Body of pancreas (tissue), 4 donors: ENCODE measurements at places on chromosomes 2 and 18. TPM values are rescaled to one million over a fixed set of nuclear protein-coding genes. Genes with fewer than 3 reads are reported as not detected.

Gene PSTPIP2
- total RNA-seq, result 1.6 TPM

Gene IL36A
- total RNA-seq, result not detected

Gene LIPG
- 0.52 TPM for total RNA-seq

GRCh38 chr2:159157361-159158209 lies 128.9 kb downstream of the WDSUB1 start:
- H3K4me3 ChIP-seq, result no peak overlapping the region
- H3K27ac ChIP-seq, result peak overlapping the region; percentile 60
- peaks cover 49% of the 10 kb centered on the region for H3K4me1 ChIP-seq

GRCh38 chr18:55473058-55473457 lies 114.9 kb downstream of the TCF4 start:
- no peak overlapping the region for H3K27ac ChIP-seq
- DNase-seq, result no peak
- no peaks in the 10 kb centered on the region for H3K27me3 ChIP-seq
- no peaks in the 10 kb centered on the region for H3K36me3 ChIP-seq
- H3K4me3 ChIP-seq, result no peak overlapping the region

GRCh38 chr18:74381621-74382295 lies 66.1 kb downstream of the C18orf63 start:
- H3K4me3 ChIP-seq, result no peak overlapping the region
- no peaks in the 10 kb centered on the region for H3K27me3 ChIP-seq
- no peaks in the 10 kb centered on the region for H3K36me3 ChIP-seq
- no peaks in the 10 kb centered on the region for H3K4me1 ChIP-seq
- H3K27ac ChIP-seq, result no peak overlapping the region
- no peak for DNase-seq

GRCh38 chr2:202036601-202037037 lies 3.0 kb downstream of the FZD7 start:
- H3K4me3 ChIP-seq, result no peak overlapping the region
- H3K27ac ChIP-seq, result no peak overlapping the region
- H3K4me1 ChIP-seq, result peaks cover 22% of the 10 kb centered on the region
- no peaks in the 10 kb centered on the region for H3K36me3 ChIP-seq

DNA sequence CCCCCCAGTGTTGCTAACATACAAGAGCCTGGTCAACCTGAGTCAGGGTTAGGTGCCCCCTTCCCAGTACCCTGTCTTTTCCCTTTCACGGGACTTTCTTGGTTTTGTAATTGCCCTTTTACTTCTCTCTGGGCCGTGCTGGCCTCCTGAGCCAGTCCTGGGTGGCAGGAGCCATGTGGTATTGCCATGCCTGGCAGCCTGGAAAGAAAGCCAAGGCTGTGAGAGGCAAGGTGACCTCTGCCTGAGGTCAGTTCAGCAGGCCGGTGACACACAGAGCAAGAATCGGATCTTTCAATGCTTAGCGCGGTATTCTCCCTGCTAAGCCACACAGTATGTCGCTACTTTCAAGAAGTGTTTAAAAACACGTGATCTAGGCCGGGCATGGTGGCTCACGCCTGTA lies 52.3 kb downstream of the C18orf63 start:
- peaks cover 3% of the 10 kb centered on the region for H3K4me1 ChIP-seq
- no peaks in the 10 kb centered on the region for H3K36me3 ChIP-seq
- no peak overlapping the region for H3K27ac ChIP-seq
- H3K4me3 ChIP-seq, result no peak overlapping the region
- no peaks in the 10 kb centered on the region for H3K27me3 ChIP-seq

DNA sequence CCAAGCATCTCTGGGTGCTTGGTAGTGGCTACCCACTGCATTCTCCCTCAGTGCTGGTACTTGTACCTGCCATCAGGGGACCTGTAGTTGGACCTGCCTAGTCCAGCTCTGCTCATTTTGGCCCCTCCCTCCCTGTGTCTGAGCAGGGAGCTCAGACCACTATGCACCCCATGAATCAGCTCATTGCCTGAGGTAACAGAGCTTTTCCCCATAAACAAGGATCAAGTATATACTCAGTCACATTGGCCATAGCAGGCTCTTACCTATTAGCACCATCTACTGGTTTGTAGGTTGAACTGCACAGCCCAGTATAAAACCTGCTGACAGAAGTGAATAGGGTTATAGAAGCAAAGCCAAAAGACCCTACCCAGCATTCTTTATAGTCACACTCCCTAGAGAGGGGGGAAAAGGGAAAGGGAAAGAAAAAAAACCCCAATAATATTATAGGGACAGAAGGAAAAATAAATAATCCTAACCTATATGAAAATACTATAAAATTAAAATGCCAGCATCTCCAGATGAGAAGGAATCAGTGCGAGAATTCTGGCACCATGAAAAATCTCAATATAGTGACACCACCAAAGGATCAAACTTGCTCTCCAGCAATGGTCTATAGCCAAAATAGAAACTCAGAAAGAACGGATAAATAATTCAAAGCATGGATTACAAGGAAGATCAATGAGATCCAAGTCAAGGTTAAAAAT lies 6.9 kb upstream of the FLACC1 start:
- H3K36me3 ChIP-seq, result no peaks in the 10 kb centered on the region
- H3K27ac ChIP-seq, result no peak overlapping the region
- no peak overlapping the region for H3K4me3 ChIP-seq
- no peak for DNase-seq

DNA sequence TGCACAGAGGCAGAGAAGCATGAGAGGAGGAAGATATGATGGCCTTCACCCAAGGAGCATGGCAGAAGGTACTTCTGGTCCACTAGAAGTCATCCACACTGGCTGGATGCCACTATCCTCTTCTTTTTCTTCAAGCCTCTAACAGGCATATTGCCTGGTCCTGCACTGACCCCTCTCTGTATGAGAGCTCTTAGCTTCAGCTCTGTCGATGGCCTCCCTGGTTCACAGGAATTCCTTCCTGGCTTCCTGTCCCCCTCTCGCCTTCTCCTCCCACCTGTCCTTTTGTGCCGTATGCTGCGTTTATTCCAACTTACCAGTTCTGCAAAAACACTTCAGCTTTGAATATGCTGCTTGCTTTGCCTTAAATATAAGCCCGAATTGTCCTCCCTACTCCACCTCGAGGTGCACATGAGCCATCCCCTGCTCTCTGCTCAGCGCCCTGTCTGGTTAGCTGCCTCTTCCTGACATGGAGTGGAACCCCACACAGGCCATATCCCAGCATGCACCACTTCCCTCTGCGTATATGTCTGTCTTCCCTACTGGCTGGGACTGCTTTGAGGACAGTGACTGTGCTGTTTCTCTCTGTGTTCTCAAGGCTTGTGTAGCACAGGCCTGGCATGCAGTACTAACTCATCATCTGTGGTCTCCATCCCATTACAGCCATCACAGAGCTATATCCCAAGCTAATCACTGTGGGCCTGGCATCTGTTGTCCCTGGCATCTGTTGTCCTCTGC lies 474.9 kb downstream of the EIPR1 start:
- no peak for DNase-seq
- no peaks in the 10 kb centered on the region for H3K4me1 ChIP-seq
- H3K36me3 ChIP-seq, result no peaks in the 10 kb centered on the region

- no peak for DNase-seq
- H3K4me3 ChIP-seq, result no peak overlapping the region
- H3K36me3 ChIP-seq, result no peaks in the 10 kb centered on the region
- no peaks in the 10 kb centered on the region for H3K27me3 ChIP-seq
These were observed 32.5 kb downstream of the TET3 start for GRCh38 chr2:74017223-74017622.

GRCh38 chr18:10169064-10169562 lies 255.3 kb downstream of the VAPA start:
- H3K4me1 ChIP-seq, result peaks cover 6% of the 10 kb centered on the region
- no peak overlapping the region for H3K27ac ChIP-seq
- H3K4me3 ChIP-seq, result no peak overlapping the region
- no peaks in the 10 kb centered on the region for H3K27me3 ChIP-seq
- no peak for DNase-seq

GRCh38 chr2:216922175-216922780 lies 62.4 kb upstream of the TNP1 start:
- H3K27ac ChIP-seq, result no peak overlapping the region
- DNase-seq, result no peak
- H3K36me3 ChIP-seq, result no peaks in the 10 kb centered on the region
- H3K4me1 ChIP-seq, result no peaks in the 10 kb centered on the region
- H3K4me3 ChIP-seq, result no peak overlapping the region

DNA sequence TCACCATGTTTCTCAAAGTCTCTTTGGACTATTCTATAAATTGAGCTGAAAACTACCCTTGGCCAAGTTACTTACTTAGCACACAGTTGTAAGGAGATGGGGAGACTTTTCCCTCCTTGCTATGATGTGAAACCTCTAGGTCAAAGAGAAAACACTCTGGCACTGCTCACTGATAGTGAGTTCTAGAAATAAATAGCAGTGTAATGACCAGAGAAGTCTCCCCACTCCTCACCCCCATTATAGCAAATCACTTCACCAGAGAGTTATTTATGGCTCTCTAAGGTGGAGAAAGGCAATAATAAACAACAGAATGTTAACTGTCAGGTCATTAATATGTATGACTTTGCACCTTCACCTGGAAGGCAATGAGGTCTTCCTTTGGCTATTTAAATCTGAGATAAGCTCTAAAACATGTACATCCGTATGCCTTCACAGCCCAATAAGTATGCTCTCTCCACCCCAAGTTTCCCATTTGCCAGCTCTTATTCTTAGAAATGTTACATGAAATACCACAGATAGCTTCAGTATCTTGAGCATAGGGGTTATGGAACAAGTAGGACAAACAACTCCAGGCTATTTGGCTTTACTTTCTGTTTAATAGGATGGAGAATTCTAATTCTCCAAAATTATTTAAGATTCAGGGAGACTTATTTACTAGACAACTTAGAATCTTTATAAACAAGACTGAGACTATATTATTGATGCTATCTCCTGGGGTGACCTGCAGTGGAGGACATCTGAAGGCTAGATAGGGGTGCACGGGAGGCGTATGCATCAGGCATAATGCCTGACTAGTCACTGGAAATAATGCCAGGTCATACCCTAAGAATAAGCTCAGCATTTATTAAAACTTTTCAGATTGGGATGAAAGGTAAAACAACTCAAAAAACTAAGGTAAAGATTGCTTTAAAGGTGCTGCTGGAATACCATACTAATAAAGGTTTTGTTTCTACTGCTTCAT lies 65.3 kb upstream of the DTNB start:
- H3K27ac ChIP-seq, result peak overlapping the region; percentile 72
- peaks cover 49% of the 10 kb centered on the region for H3K4me1 ChIP-seq
- no peak overlapping the region for H3K4me3 ChIP-seq

DNA sequence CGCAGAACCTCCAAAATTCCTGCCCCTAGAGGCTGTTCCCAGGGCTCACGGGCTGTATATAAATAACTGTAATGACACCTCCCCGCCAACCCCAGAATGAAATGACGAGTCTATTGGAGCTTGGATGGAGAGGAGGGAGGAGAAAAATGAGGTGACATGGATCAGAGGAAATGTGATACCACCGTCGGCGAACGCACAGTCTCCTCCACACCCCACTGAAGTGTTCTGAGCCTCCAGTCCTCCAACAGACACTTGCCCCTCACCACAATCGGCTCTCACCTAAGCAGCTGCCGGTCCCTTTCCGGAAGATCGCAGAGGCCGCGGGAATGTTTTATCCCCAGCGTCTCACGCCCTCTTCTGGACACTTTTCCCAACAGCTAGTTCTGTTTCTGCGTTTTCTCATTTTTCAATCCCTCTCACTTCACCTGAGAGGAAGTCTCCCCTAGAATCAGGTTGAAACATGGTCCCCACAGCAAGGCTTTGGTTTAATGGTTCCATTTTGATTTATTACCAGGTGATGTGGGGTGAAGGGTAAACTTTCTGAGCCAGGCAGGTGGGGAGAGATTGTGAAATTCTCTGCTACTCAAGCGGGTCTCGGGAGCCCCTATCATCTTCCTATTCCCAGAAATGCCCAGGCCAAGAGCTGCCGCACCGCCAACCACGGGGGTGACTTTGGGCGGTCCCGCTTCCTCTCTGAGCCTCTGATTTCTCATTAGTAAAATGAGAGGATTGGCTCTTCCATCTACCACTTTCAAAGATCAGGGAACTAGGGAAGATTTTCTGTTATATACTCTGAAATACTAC lies 9.1 kb upstream of the MYO5B start:
- no peak overlapping the region for H3K27ac ChIP-seq
- peak; percentile 64 for DNase-seq
- no peaks in the 10 kb centered on the region for H3K36me3 ChIP-seq
- H3K27me3 ChIP-seq, result no peaks in the 10 kb centered on the region
- no peak overlapping the region for H3K4me3 ChIP-seq
- H3K4me1 ChIP-seq, result no peaks in the 10 kb centered on the region

DNA sequence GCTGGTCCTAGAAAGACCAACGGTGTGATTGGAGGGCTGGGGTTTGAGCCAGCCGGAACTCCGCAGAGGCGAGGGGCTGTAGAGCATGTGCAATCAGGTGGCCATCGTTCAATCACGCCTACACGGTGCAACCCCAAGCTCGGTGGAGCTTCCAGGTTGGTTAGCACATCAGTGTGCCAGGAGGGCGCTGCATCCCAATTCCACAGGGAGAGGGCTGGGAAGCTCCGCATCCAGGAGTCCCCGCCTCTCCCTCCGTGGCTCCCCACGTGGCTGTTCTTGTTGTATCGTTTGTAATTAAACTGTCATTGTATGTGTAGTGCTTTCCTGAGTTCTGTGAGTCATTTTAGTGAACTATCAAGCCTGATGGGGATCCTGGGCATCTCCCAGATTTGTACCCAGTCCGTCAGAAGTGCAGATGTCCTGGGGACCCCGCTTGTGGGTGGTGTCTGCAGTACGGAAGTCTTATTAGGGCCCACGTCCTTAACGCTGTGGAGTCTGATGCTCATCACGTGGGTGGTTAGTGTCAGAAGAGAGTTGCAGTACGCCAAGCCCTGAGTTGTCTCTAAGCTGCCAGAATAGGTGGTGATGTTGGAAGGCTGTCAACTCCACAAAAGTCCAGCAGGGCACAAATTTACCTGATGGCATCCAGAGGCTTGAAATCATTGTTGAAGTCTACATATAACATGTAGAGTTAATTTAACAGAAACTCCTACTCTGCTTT lies 20.6 kb upstream of the AMMECR1L start:
- H3K27ac ChIP-seq, result no peak overlapping the region
- no peak for DNase-seq
- no peaks in the 10 kb centered on the region for H3K27me3 ChIP-seq

DNA sequence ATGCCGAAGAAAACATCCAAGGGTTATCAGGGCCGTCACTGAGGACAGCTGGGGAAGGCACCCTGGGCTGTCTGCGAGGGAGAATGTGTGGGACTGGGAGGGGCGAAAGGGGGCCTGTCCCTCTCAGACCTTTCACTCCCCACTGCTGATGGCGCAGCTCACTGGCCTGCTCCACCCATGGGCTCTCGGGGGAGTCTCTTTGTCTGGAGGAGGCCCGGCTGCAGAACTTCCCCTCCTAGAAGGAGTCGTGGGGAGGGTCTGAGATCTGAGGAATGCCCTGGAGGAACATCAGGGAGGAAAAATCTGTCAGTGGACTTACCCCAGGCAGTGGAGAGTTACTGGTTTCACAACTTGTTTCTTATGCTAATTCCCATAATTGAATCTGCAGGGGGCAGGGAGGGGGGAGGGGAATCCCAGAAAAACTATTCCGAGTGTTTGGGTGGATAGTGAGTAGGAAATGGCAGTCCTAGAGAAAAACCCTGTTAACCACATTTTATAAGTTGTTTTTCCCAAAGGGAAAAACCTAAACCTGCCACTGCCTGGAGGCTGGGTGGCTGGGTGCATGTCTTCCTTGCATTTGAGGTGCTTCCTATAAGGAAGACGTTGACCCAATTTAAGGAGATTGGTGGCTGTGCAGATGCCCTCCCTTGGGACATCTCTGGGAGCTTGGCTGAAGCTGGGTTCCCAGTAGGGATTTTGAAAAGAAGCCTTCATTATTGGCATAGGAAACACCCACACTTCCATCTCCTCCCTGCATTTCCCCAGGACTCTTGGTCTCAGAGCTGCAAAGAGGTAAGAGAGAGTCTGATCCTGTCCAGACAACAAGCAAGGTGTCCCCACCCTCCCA lies 11.7 kb upstream of the SEMA4C start:
- DNase-seq, result no peak
- H3K4me1 ChIP-seq, result no peaks in the 10 kb centered on the region
- no peak overlapping the region for H3K27ac ChIP-seq
- no peak overlapping the region for H3K4me3 ChIP-seq
